NCI-H510A (cell line): ENCODE measurements at places on chromosomes 11 and 22.

- no peak for DNase-seq
Measured at GRCh38 chr11:123132881-123133280, 62.2 kb downstream of the CLMP start.

GRCh38 chr22:44693145-44693544, 8.9 kb upstream of the PRR5 start:
- DNase-seq: no peak

DNA sequence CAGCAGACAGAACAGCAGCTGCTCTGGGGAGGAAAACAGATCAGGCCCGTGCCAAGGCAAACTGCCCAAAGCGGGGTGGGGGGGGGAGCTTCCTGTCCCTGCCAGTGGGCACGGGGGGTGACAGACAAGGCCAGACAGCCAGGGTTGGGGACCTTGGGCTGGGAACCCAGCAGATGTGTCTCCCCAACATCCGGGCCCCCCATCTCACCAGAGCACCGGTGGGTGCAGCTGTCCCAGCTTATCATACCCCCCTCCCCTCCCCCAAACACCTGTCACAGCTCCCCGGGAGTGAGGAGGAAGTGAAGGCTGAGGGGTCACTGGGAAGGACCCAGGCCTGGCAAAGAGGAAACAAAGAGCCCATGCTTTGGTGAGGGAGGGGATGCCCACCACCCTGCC, 1.3 kb downstream of the PPP1R14B start:
- no peak for DNase-seq

DNA sequence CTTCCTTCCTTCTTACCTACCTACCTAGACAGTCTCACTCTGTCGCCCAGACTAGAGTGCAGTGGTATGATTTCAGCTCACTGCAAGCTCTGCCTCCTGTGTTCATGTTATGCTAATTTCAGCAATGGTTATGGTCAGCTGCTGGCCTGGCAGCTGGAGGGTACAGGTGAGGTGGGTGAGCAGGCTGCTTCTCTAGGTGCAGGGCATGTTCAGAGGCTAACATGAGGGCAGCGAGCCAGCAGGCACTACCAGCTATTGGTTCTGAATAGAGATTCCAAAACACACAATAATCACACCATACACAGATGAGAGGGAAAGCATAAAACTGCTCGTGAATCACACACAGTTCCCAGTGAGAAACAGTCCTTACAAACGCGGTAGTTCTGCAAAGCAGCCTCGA, 48.7 kb upstream of the RFPL3 start:
- no peak for DNase-seq

DNA sequence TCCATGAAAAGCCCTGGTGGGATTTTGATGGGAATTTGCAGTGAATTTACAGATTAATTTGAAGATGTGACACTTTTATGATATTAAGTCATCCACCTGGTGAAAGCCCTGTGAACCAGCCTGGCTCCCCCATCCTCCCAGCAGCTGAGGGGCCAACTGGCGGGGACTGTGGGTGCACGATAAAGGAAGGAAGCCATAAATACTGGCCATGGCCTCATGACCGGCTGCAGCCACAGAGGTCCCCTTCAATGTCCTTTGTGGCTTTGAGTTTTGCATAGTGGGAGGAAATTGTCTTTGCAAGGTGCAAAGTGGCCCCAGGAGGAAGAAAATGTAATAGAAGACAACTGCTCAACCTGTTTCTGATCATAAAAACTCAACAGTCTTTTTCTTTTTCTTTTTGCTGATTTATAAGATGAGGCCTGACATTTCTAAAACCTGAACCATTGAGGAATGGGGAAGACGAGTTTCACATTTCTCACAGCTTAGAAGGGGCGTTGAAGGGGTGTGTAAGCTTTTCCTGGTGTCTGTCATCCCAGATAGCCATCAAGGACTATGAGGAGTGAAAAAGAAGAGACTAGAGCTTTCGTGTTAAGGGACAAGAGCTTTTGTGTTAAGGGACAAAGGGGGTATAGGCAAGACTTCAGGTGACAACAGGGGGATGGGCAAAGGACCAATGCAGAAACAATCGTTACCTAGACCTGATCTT, 6.3 kb upstream of the NDUFV1 start:
- no peak for DNase-seq

GRCh38 chr22:40676644-40677043, 2.6 kb upstream of the MCHR1 start:
- no peak for DNase-seq

GRCh38 chr22:21862386-21863245, 4.8 kb downstream of the MAPK1 start:
- DNase-seq: no peak

DNA sequence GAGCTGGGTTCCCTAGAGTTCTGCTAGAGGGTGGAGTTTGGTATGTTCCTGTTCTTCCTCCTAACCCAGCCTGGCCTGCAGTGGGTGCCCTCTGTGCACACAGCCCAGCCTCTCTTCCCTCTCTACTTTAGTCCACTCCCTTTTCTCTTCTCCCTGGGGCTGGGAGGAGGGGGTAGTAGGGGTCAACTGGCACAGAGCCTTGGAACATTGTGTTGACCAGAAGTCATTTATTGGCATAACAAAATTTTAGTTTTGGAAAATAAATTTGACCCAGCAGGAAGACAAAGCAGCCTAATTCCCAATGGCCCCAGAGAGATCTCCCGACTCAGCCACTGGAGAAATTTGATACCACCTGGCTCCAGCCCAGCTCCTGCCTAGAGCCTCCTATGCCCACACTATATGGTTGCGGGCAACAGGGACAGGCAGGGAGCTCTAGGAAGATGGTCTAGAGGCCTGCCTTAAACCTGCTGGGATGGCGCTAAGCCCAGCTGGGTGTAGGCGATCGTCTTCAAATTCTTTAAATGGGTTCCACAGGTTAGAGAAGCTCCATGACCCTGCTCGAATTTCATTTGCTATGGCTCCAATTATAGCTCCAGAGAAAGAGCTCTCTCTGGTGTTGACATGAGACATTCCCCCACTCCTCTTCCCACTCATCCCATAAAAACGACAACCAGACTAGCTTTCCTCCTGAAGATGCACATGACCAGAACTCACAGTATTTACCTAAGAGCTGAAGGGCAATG, 9.9 kb downstream of the PCSK7 start:
- DNase-seq: peak; percentile 60
